ENCODE measurements at places on chromosomes 4 and X.

- DNase-seq = no peak
These were observed 208.6 kb downstream of the SPOCK3 start for GRCh38 chr4:167025670-167026069.

- no peak for DNase-seq
These were observed at the start of gene USP11 for GRCh38 chrX:47232803-47233332. Gene USP11, plus strand, starts transcription at chrX:47233009. Its CDS starts 35 bp downstream, at chrX:47233044.

DNA sequence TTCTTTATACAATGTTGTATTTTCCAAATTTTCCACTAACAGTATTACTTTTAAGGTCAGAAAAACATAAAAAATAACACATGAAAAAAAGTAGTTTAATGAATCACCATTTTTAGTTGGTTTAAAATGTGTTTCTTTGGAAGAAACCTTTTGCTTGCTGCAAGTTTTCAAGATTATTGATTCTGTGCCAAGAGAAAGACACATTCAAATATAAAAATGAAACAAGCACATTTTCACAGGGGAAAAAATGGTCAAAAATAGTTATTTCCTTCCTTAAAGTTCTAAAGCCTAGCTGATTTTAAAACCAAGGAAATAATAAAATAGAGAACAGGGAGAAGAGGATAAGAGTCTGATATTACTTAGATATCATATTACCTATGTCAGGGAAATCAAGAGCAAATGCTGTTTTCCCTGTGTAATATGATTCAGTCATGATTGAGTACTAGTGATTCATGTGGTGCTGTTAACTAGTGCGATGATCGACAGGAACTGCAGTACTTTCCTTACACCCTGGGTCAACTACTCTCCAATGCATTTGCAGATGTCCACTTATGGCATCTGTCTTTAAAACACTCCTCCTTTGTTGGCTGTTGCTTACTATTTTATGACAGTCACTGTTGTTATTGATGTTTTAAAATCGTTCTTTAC is 103.8 kb downstream of the CAMK2D start:
- DNase-seq = no peak

GRCh38 chr4:142840516-142841123 is 5.5 kb downstream of the INPP4B start:
- peak; percentile 33 for DNase-seq

GRCh38 chr4:149076401-149076800 is 634.2 kb upstream of the NR3C2 start:
- DNase-seq = no peak

DNA sequence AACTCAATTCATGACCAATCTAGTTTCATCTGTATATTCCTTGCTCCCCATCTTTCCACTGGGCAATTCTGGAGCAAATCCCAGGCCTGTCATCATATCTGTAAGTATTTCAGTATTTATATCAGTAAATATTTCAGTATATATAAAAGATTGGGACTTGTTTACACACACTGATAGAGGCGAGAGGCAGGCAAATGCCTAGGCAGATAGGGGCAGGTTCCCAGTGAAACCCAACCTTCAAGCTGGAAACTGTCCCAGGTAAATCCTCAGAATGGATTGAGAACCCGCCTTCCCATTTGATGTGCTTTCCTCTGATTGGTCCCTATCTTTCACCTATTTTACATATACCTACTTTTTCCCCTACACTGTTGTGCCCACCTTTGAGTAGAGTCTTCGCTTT is 23.8 kb upstream of the TBC1D1 start:
- DNase-seq = no peak

GRCh38 chr4:184983672-184984356 is 34.5 kb upstream of the HELT start:
- DNase-seq = no peak

DNA sequence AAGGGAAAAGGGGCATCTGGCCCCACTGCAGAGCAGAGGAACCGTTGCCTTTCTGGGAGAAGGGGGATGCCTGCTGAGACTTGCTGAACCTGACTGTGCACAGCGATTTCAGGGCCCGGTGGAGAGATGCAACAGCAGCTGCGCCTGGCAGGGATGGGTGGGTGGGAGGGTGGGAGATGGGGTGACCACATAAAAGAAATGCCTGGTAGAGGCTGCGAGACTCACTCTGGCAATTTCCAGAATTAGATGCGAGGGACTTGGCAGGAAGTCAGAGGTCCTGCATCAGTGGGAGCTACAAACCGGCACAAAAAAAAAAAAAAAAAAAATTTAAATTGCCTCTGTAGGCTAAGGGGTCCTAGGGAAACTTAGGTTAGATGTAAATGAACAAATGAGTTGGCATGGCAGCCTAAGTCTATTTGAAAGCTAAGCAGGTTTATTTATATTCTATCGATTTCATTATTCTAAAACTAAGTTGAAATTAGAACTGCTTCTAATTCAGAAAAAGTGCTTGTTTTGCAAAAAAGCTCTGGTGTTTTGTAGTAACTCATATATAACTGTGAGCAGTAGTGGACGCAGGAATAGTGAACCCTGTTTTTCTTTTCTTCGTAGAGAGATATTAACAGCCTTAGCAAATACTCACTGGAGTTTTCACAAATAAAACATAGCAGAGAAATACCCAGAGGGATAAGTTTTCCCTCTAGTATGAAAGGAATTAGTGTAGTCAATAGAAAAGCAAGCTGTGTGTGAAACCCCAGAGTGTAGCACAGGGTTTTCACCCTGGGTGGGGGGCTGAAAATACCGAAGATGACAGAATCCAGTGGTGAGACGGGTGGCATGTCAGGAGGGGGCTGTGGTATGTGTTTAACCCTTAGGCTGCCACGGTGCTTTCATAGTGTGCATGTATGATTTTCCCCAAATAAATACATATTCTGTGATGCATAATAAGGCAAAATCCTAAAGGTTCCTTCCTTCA is 130.1 kb downstream of the EGF start:
- DNase-seq = no peak

DNA sequence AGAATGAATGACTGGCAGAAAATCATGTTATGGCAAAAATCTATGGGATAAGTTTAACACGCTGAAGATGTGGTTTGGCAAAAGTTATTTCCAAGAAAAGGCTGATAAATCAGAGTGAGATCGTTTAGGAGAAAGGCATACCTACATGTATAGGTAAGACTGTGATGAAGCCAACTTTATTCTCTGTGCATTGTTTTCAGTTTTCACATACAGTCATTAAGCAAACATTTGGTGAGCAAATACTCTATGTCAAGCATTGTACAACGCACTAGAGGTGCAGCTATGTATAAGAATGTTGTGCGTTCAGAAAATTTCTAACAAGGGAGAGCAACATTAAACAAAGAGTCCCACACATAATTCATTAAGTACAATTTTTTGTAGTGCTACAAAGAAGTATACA is 121.7 kb downstream of the TEX13A start:
- DNase-seq = no peak

DNA sequence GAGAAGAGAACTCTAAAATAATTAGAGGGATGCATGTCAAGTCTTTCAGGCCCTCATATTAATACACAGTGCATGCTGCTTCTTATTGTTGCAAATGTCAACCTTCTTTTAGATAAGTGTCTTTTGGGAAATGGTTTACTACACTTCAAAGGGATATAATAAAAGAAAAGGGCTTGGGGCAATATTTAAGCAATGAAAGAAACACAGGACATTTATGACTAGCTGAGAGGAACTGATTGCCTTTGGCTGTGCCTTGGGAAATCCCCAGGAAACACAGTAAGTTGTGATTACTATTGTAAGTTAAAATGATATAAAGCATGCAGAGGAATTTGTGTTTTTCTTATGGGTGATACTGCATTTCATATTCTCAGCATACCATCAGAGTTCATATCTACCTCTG is 1036.2 kb upstream of the GRID2 start:
- DNase-seq = no peak

- DNase-seq = no peak
These were observed 1005.5 kb upstream of the GRID2 start for GRCh38 chr4:91298156-91298700.

- no peak for DNase-seq
These were observed 305.3 kb downstream of the FRMPD4 start for GRCh38 chrX:12443534-12444098.

DNA sequence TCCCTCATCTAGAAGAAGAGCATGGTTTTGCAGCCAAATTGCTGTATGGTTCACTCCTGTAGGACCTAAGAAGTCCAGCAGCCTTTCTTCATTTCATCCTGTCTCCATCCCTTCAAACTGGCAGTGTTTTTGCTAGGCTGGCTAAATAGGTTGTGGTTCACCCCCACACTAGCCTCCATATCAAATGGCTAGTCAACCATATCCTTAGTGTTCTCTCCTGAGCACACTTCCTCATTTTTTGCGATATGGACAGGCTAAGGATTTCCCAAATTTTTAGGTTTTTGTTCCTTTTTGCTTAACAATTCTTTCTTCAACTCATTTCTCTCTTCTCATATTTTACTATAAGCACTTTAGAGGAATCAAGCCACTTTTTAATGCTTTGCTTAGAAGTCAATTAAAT is 98.8 kb upstream of the NOCT start:
- DNase-seq = no peak

All from KG1 (cell line).